Activated CD8-positive, alpha-beta memory T cell treated with anti-CD3 and anti-CD28 coated beads for 48 hours (primary cell): ENCODE measurements at places on chromosomes 5 and 9.

GRCh38 chr9:88659126-88659525 is 124.1 kb downstream of the NXNL2 start:
- no peak for DNase-seq

GRCh38 chr5:158639881-158640592 is 459.7 kb downstream of the EBF1 start:
- DNase-seq: no peak

DNA sequence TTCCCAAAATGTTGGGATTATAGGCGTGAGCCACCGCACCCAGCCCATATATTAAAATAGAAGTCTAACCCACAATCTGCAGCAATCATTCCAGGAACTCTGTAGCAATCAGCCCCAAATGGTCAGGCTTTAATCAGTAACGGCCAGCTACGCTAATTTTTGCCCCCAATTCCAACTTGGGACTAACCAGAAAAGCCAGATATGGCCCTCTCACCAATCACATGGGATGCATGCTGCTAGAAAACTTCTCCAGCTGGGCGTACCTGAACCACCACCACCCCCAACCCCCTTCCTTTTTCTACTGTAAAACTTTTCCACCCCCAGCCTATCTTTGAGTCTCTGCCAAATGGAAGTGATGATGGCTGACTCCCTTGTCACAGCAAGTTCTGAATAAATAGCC is 4.1 kb downstream of the SUSD1 start:
- no peak for DNase-seq

DNA sequence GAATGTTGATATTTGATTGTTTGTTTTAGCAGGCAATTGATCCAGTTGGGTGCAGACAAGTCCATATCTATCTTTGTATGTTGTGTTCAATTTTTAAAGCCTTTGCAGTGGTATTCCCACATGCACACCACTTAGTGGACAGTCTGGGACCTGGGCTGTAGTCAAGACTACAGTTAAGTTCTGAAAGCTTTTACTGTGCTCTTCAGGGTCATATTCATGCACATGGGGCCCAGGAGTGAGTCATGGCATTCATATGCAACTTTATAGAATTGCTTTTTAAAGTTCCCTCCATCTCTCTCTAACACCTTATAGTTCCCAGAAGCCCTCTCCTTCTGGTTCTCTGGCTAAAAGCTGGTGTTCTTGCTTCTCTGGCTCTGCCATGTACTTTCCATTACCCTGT is 228.2 kb upstream of the CCNH start:
- no peak for DNase-seq

GRCh38 chr5:179167871-179168451 is 107.8 kb downstream of the ZNF354C start:
- no peak for DNase-seq

GRCh38 chr5:133806847-133807246 is 161.6 kb downstream of the C5orf15 start:
- DNase-seq: no peak

DNA sequence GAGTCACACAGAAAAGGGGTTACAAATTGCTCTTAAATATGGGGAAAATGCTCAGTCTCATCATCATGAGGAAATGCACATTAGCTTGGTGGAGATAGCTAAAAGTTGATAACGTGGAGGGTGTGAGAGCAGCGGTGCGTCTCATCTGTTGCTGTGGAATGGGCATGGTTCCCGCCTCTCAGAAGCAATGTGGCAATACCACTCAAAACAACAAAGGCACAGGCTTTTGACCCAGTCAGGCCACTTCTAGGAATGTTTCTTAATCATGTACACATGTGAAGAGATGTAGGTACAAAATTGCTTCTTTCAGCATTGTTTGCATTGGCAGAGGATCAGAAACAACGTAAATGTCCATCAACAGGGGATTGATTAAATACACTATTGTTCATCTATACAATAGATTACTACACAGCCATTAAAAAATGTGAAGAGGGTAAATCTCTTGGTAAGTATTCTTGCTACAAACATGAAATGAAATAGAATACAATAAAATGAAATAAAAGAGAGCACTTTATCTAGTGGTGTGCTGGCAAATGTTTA is 212.6 kb upstream of the MSX2 start:
- DNase-seq: no peak

DNA sequence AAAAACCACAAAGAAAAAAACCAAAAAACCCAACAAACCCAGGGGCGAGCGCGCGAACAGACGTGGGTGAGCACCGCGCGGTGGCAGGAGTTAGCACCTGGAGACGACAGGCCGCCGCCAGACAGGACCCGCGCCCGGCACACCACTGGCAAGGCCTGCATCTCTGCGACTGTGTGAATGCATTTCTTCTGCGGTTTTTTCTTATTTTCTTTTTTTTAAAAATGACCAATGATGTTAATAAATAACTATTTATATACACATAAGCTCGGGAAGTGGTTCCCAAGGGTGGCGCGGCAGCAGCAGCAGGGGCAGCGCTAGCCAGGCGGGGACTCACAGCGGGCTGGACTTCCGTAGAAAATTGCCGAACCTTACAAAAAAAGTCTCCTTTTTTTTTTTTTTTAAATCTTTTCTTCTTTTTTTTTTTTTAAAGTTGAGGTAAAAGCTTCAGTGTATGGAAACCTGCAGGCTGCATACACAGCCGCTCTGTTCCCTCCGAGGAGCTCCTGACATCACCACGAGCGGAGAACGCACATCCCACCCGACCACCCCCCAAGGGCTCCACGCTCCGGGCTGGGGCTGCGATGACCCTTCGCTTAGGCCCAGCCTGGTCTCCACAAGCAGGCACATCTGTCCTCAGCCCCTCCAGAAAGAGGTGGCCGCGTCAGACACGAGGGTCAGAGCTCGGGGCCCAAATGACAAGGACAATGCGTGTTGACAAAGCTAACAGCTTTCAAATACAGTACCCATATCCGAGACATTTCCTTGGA is 7.4 kb downstream of the BRD3OS start:
- DNase-seq: no peak

DNA sequence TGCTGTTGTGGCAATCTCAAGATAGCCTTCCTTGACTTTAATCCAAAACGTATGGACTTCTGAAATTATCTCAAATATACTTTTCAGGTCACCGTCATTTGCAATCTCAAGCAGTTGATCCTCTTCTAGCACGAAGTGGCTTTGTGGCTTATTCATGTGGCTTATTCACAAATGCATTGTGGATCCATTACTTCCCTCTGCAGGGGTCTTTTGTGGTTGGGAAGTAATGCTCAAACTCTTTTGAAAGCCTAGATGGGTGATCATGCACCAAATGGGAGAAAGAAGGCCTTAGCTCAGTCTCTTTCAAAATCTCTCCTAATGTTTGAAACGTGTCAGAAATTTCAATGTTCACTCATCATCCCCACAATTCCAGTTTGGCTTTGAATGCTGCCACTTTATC is 597.2 kb upstream of the CDH10 start:
- DNase-seq: no peak

- DNase-seq: no peak
These were observed 60.2 kb downstream of the MLLT3 start for GRCh38 chr9:20562051-20562450.

GRCh38 chr9:94166976-94167346 is 82.7 kb downstream of the PTPDC1 start:
- DNase-seq: no peak
